ENCODE measurements at places on chromosomes 12 and 14.

- DNase-seq, result no peak
Measured at GRCh38 chr12:110174373-110174996, 50.3 kb downstream of the IFT81 start.

GRCh38 chr14:99094901-99095300 lies 177.1 kb downstream of the BCL11B start:
- no peak for DNase-seq

DNA sequence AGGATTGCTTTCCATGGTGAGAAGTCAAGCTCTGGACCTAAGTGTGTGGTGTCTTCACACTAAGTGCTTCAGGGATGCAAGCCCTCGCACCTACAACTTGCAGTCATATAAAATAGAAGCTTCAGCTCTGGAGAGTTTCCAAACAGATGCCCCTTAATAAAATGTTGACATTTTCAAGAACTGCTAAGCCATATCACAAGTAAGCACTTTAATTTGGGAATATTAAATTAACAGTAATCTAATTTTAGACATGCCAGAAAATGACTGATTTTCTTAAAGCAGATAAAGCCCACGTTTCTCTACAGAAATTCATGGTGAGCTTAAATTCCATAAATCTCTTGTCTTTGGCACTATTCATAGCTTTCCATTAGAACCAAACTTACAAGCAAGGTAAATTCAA lies 600.1 kb upstream of the FLRT2 start:
- DNase-seq, result no peak

GRCh38 chr12:51837286-51837685 lies 11.2 kb downstream of the FIGNL2 start:
- DNase-seq, result no peak

DNA sequence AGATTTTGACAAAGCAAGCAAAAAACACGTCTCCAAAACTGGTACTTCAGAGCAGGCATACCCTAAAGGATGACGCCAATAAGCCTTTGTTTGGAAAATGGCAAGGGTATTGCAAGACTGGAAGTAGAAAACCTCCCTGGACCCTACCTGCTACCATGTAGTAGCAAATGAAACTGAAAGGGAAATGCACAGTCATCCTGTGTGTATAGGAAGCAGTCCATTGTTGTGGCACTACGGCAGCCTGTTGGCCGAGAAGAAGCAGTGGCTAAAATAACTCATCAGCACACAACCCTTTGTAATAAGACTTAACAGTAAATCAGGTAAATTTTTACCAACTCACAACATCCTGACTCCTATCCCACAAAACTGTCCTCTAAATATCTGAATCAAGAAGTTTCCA lies 386.4 kb downstream of the RGS6 start:
- DNase-seq, result no peak

DNA sequence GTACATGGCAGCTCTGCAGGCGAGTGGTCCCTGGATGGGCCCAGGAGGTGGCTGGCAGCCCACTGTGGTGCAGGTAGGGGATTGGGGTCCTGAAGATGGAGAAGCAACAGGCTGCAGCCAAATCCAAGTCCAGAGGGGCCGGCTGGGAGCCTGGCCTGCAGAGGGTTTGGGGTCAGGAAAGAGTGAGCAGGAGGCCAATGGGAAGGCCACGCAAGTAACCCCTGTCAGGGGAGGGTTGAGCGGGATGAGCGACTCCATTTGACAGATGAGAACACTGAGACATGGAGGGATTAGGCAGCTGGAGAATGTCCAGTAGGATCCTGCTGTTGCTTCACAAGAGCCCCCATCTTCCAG lies 136.0 kb downstream of the BCL11B start:
- no peak for DNase-seq

- no peak for DNase-seq
Measured at GRCh38 chr12:80988986-80989385, 51.3 kb upstream of the LIN7A start.

DNA sequence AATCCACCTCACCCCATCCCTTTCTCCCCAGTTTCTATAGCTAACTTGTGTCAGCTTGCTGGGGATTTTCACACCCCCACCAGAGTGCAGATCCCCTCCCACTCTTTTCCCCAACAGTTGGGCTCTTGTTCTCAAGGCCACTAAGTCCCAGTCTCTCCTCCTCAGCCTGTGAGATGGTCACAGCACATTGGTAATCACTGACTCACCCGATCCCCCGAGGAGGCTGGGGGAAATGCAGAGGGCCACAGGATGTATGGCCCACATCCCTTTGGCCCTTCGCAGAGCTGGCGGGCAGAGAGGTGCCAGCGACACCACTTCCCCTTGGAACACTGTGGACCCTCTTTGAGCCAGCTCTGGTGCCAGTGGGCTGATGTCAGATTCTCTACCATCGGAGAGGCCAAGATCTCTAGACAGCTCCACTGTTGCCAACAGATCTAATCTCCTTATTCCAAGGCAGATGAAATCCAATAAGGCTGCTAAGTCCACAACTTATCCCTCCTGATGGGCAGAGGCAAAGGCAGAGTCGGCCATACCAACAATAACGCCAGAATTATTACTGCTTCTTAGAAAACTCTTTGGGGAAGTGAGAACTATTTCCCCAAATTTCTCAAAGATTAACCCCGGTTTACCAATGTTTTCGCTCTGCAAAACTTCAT lies 1.6 kb downstream of the FMNL3 start:
- DNase-seq, result peak; percentile 46

DNA sequence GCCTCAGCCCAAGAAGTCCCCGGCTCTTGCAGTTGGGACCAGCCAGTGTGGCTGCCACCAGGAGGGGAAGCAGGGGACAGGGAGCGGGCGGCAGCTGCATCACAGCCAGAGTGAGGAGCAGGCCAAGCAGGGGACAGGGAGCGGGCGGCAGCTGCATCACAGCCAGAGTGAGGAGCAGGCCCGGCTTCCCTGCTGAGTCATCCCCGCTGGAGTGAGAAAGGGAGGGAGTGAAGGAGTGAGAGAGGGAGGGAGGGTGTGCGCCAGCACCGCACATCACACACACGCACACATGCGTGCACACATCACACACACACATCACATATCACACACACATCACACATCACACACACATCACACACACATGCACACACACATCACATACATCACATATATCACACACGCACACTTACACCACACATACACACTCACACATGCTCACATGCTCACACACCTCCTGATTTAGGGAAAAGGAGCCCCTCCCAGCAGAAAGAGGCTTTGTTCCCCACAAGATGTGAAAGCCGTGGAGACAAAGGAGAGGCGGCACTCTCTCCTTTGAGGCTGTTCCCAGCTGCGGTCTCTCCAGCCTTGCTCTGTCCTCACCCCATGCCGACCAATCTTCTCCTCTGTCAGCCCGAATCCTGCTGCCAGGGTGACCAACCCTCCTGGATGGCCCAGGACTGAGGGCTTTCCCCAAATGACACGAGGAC lies 16.7 kb upstream of the ZDHHC22 start:
- no peak for DNase-seq

GRCh38 chr12:9736936-9737705 lies 4.2 kb upstream of the CLECL1 start:
- DNase-seq, result no peak

DNA sequence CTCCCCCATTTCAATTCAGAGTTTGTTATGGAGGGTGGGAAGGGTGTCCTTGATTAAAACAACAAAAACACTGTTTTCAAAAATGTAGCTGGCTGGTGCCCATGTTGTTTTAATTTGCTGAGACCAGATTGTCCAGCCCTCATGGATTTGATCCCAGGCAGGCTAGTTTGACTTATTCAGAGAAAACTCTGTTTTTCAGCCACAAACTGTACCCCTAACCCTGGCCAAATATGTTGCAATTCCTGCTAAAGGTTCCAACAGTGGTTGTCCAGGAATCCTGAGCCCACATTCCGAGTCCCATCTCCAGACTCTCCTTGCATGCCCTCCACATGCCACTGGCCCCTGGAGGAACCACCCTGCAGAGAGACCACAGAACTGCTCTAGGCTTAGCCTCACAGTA lies 36.0 kb downstream of the MAP1LC3B2 start:
- DNase-seq, result no peak

DNA sequence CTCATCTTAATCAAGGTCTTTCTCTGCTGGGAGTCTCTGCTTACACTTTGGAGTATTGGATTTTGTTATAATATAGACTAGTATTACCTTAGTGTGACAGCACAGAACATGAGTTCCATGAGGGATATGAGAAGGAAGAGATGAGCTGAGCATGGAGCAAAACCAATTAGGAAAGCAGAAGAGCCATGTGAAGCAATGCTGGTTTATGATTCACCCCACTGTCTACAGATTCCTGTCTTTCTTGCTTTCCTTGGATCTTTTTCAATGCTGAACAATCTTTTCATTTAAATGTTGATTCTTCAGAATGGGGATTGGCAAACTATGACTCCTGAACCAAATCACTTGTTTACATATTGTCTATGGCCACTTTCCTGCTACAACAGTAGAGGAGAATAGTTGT lies 70.4 kb upstream of the KITLG start:
- no peak for DNase-seq

GRCh38 chr14:65792208-65792905 lies 379.8 kb downstream of the FUT8 start:
- no peak for DNase-seq

DNA sequence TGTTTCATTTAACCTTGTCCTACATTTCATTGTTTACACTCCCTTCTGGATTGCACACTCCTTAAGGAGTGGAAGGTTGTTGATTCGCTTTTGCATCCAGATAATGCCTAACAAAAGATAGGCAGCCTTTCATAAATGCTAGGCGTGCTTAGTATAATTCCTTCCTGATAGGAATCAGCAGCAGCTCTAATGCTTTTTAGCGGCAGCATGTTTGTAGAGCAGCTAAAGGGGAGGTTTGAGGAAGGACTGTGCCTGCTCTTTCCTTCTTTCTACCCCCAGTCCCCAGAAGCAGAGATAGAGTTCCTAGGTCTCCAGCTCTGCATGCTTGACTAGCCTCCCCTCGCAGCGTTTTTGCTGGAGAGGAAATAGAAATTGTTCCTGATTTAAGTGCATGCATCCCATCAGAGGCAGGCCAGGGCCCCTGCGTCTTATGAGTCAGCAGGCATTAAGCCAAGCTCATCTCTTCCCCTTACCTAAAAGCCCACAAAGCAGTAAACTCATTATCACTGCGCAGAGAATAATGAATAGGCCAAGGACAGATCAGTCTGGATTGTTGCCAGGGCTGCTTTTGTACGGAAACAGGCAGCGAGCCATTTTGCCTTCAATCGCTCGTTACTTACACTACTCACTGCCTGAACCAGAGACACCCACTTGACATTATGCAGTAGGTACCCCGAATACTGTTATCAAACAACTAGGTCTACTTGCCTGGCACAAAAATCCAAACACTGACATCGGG lies 14.0 kb upstream of the TBPL2 start:
- DNase-seq, result no peak

DNA sequence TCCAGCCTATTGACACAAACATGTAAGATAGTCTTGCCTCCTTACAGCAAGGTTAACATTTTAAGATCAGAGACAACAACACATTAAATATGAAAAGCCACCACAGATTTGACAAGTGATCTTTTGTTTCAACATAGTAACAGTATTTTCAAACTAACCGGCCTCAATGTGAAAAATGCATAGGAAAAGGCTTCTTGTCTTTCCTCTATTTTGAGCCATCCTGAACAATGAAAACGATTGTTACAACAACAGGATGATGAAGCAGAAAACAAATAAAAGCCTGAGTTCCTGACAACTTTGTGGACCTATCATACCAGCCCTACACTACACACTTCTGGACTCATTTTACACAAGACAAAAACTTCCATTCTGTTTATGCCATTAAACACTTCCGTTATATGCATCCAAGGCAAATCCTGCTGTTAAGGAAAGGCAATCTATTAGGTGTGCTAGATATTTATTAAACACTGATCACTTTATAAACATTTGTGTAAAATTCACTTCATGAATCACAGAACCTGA lies 37.3 kb downstream of the BAZ1A start:
- DNase-seq, result no peak

- DNase-seq, result peak; percentile 21
Measured at GRCh38 chr12:38880288-38880687, 25.1 kb downstream of the CPNE8 start.

GRCh38 chr12:92073094-92073493 lies 72.6 kb downstream of the BTG1 start:
- DNase-seq, result no peak

DNA sequence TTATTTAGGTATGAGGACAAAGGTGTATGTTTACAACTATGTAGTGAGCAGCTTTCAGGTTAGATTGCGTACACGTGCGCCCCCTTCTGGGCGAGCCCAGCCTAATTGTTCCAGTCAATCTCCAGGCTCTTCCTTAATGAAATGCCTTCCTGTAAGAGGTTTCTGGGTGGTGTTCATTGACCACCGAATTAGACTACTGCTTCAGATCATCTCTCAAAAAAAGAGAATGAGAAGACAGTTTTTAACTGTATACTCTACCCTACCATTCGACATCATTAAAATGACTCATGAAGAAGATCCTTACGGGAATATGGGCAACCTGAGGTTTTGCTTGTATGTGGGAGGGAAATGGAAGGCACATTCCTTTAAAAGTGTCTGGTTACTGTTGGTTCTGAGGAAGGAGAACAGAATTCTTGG lies 2.1 kb downstream of the LUM start:
- DNase-seq, result peak; percentile 34

GRCh38 chr14:24311837-24312615 lies 724 bp downstream of the LTB4R start:
- peak; percentile 35 for DNase-seq

DNA sequence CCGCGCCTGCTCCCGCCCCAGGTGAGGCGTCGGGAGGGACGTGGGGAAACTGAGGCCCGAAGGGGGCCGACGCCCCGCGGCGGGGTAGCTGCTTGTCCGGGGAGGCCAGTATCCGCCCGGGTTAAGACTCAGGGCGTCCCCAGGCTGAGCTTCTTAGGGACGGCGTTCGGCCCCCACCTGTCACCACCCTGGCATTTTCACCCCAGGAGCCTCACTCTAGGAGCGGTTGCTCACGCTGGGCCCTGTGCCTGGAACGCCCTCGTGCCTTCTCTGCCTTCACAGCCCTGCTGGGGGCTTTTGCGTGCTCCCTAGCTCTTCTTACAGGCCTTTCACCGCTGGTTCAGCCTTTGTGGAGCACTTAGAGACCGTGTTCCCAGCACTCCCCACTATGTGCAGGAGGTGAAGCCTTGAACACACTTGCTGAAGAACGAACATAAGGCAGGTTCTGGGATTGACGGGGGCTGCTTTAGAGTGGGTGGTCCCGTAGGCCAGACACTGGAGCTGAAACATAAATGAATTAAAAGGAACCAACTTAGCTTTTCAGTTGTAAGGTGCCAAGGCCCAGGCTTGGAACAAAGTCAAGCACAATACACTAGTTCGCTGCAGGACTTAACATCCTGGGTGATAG lies 601 bp downstream of the ZNF839 start:
- no peak for DNase-seq
